ENCODE measurements at places on chromosomes 2 and 18.

- no peak for DNase-seq
These were observed 573.4 kb downstream of the TSN start for GRCh38 chr2:122328816-122329215.

GRCh38 chr2:144877893-144878292 is 358.0 kb upstream of the ZEB2 start:
- no peak for DNase-seq

DNA sequence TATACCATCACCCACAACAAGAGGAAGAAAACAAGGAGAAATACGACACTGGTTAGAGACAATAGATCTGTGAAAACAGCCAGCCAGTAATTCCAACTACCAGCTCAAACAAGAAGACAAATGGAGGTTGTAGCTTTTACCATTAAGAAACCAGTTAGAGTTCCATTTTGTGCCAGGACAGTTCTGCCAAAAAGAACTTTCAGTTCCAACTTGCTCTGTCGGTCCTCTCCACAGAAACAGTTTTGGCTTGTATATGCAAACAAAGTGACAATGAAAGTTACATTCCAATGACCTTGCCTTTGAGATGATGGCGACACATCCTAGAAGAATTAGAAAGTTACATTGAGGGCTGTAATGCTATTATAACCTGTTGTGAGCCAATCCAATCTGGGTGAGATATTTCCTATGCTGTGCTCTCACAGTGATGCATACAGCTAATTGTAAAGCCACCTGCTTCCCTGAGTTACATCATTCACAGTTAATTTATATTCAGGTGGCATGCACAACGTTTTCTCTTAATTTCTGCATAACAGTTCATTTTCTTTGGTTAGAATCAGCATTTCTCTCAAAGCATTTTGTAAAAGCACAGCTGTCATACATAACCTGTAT is 1378.4 kb upstream of the PIK3C3 start:
- no peak for DNase-seq

DNA sequence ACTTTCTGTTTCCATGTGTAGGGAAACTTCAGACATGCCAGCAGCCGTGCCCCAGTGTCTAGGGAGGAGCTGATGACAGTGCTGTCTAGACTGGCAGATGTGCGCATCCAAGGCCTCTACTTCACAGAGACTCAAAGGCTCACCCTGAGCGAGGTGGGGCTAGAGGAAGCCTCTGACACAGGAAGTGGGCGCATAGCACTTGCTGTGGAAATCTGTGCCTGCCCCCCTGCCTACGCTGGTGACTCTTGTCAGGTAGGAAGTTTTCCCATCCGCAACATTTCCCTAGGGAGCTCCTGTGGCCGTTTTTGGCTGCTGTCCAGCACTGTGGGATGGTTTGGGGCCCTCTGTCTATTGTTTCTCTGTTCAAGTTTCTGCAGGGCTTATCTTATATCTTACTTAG is 143.1 kb upstream of the TTC39C start:
- peak; percentile 36 for DNase-seq

- DNase-seq, result no peak
These were observed 1104.4 kb upstream of the CRIM1 start for GRCh38 chr2:35251156-35251555.
